AG08395 (cell line): ENCODE measurements at places on chromosomes 7 and 10.

GRCh38 chr10:60828489-60828852 is 50.2 kb downstream of the CDK1 start:
- no peak for DNase-seq

- DNase-seq: peak; percentile 62
These were observed 27.8 kb upstream of the NUB1 start for GRCh38 chr7:151313857-151314256.

GRCh38 chr10:103905441-103905840 is 12.5 kb downstream of the STN1 start:
- DNase-seq: no peak

DNA sequence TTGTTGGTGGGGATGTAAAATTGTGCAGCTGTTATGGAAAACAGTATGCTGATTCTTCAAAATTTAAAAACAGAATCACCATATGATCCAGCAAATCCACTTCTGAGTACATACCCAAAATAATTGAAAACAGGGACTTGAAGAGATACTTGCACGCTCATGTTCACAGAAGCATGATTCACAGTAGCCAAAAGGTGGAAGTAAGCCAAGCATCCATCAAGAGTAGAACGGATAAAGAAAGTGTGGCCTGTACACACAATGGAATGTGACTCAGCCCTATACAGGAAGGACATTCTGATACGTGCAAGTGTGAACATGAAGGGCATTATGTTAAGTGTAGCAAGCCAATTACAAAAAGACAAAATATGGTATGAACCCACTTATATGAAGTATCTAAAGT is 696.7 kb upstream of the CELF2 start:
- no peak for DNase-seq

GRCh38 chr10:86974484-86974883 is 6.2 kb downstream of the ADIRF start:
- DNase-seq: no peak

GRCh38 chr7:80150611-80151273 is 16.1 kb downstream of the GNAI1 start:
- DNase-seq: peak; percentile 25

DNA sequence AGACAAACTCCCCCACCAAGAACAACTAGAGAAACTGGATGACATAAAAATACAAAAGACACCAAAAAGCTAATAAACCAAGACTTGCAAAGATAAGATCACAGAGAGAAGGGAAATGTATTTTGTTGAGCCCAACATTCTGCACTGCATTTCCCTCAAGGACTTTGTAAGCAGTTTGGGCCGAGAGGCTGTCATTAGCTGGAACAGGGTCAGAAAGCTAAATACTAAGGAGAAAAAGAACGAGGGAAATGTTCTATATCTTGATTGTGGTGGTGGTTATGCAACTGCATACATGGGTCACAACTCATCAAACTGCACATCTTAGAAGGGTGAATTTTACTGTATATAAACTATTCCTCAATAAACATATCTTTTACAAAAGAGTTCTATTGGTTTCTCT is 315.0 kb downstream of the IPMK start:
- peak; percentile 12 for DNase-seq

DNA sequence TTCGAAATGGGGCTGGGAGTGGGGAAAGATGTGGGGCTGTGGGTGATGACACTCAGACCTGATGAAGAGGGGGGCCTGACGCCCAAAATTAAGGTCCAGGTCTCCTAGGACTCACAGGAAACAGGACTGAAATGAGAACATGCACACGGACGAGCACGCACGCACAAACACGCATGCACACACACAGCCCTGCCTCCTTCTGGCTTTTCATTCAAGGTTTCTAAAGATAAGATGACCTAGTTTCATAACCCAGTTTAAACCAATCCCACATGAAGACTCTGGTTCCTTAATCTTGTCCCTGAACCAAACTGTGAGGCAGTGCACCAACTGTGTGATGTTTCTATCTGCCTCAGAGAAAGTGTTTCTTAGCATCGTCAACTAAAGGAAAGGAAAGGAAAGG is 162.0 kb downstream of the DGKI start:
- DNase-seq: no peak

DNA sequence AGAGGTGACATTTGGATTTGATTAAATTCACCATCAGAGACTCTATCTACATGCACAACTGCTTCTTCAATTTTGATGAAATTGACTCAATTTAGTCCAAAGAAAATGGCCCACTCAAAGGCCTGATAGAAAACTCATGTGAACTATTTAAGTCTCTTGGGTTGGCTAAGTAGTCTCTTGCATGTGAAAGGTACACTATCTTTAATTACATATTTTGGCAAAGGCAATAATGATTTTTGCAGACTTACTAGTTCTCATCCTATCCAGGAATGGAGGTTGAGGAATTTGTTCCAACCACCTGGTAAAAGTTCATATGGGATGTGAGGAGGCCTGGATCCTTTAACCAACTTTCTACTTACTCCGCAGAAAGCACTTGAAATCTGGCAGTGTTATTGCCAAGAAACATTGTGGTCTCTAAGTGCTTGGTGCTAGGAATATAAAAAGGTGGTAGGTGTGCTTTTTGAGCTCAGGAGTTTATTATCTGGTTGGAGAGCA is 618.6 kb upstream of the MKI67 start:
- DNase-seq: no peak

GRCh38 chr10:35699848-35700486 is 57.9 kb upstream of the FZD8 start:
- no peak for DNase-seq

DNA sequence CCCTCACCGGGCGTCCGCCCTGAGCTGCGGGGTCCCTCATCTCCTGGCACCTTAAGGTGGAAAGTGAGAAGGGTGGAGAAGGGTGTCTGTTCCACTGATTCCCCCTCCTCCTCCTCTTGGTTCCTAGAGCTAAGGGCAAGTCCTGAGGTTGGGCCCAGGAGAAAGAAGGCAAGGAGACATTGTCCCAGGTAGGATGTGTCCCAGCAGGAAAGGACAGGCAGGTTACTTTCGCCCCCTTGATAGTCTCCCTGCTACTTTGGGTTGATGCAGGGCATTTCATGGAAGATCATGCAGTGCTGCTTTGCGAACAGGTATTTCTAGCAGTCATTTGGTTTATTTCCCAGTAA is 582 bp downstream of the STEAP2 start:
- DNase-seq: no peak

DNA sequence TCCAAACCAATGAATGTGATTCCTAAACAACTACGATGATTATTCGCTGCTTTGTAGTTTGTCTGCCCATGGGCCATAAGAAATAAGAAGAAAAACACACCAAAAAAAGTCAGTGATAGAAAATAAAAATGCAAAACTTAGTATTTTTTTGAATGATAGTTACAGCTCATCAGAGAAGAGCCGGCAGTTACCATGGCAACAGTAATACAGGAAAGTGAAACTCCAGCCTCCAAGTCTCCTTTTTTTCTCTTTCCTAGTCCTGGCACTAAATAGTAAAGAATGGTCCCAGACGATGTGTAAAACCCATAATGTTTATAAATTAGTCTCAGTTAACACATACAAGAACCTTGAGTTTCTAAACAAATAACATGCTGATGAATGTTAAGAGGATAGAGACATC is 21.6 kb upstream of the LHFPL3 start:
- no peak for DNase-seq

- no peak for DNase-seq
These were observed 126.1 kb downstream of the PFKFB3 start for GRCh38 chr10:6328699-6329423.

DNA sequence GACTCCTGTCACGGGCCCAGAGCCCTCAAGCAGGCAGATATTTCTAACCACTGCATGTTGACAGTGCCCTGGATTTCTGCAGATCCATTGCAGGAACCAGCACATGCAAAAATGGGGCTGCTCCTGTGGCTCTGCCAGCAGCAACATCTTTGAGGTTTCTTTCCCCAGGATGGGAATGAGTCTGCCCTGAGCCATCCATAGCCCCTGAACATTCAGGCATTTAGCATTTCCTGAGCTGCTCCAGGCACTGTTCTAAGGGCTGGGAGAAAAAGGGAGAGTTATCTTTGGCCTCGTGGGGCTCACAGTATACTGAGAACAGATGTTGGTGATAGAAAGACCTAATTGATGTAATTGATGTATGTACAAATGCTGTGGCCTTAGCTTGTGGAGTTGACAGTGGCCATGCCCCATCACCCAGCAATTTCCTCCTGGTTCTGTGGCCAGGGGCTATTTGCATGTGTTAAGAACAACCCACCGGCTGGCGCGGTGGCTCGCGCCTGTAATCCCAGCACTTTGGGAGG is 66.0 kb upstream of the LRRC4 start:
- peak; percentile 33 for DNase-seq

GRCh38 chr10:11328264-11329061 is 283.0 kb downstream of the USP6NL start:
- DNase-seq: peak; percentile 29

DNA sequence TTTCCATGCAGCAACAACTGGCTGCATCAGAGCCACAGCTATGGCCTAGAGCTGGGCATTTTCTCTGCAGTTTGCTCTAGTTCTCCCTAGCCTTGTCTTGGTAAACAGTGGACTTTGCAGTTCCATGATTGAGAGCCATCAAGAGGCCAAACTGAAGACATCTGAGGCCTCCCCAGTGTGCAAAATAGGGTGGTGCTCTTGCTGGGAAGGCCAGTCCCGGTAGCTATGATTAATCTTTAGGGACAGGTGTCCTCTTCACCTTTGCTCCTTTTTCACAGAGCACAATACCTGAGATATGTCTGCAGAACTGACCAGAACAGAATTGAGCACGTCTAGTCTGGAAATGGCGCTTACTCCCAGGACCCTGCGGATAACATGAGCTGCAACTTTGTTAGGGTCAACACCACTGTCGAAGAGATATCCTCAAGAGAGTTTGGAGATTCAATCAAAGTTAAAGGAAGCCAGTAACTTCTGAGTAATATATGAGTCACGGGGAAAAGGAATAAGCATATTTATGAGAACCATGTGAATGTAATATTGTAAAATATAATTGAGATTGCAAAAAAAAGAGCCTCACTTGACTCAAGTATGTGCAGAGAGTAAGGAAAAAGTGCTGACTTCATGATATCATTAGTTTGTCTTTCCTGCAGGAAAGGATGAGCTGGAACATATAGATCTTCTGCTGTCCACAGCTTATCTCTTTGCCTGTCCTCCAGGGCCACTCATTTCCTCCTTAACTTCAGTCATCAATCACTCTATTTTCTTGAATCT is 76.7 kb downstream of the ANK3 start:
- peak; percentile 47 for DNase-seq

DNA sequence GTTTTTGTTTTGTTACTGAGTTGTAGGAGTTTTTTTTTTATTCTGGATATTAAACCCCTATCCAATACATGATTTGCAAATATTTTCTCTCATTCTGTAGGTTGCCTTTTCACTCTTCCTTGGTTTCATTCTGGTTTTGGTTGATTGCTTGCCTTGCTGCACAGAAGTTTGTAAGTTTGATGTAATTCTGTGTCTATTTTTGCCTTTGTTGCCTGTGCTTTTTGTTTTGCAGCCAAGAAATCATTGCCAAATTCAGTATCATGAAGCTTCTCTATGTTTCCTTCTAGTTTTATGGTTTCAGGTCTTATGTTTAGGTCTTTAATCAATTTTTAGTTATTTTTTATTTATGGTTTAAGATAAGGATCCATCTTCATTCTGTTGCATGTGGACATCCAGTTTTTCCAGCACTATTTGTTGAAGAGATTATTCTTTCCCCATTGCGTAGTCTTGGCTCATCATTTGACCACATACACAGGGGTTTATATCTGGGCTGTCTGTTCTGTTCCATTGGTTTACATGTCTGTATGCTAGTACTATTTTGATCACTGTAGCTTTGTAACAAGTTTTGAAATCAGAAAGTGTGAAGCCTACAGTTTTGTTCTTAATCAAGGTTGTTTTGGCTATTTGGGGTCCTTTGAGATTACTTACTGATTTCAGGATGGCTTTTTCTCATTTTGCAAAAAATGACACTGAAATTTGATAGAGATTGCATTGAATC is 26.4 kb downstream of the BMPR1A start:
- no peak for DNase-seq

GRCh38 chr7:25083201-25083600 is 41.9 kb downstream of the CYCS start:
- DNase-seq: no peak

DNA sequence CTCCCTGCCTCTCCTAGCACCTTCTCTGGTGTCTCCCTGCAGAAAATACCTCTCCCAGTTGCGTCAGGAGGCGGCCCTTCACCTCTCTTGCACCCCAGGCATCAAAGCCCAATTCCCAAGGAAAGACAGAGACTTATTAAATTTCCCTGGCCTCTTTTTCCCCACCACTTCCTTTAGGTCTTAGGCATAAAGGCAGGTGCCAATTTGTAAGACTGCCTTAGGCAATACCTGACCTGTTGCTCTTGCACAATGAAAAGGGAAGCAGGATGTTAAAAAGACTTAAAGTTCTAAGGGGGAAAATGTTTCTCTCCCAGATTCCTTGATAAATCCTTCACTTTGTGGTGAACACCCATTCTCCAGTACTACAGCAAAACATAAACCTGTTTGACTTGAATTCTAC is 186.7 kb downstream of the SLC25A13 start:
- DNase-seq: no peak

- DNase-seq: no peak
These were observed 81.6 kb upstream of the LRRC4 start for GRCh38 chr7:128112781-128113221.

- no peak for DNase-seq
These were observed 3.0 kb downstream of the BTBD16 start for GRCh38 chr10:122273966-122274545.

DNA sequence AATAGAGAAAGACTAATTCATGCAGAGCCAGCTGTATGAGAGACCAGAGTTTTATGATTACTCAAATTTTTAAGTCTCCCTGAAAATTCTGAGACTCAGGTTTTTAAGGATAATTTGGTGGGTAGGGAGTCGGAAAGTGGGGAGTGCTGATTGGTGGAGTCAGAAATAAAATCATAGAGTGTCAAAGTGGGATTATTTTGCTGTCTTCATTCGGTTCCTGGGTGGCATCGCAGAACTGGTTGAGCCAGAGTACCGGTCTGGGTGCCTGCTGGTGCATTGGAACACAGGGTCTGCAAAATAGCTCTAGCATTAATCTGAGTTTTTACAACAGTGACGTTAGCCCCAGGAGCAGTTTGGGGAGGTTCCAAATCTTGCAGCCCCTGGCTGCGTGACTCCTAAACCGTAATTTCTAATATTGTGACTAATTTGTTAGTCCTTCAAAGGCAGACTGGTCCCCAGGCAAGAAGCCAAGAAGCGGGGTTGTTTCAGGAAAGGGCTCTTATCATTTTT is 32.4 kb downstream of the GPRIN2 start:
- DNase-seq: no peak

- DNase-seq: no peak
These were observed 3.5 kb downstream of the ITIH2 start for GRCh38 chr10:7706534-7707073.

DNA sequence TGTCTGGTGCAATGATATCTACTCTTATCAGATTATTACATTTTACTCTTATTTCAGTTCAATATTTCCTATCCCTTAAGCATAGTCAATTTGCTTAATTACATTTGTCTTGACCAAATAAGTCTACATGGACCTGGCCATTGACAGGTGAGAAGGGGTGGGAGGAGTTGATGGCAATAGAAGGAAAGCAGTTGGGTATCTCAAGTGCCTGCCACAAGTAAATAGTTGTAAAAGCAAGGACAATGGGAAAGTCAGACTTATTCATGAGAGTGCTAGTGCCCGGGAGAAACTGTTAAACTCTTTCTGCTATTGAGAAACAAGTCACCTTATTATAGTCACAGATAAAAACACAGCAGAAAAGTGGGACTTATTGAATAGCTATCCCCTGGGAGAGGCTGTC is 32.4 kb upstream of the HGF start:
- DNase-seq: no peak
